ENCODE measurements at places on chromosomes 3 and 15. TPM values are rescaled to one million over a fixed set of nuclear protein-coding genes. Genes with fewer than 3 reads are reported as not detected.

Gene IL16
- total RNA-seq, result 0.22 TPM

Gene DUOXA2
- total RNA-seq, result not detected

Gene ZIC4
- not detected for total RNA-seq

Gene ECE2
- total RNA-seq, result not detected

Gene IGSF10
- total RNA-seq, result 0.33 TPM

Gene ACKR4
- total RNA-seq, result 1.5 TPM

Gene CD80
- total RNA-seq, result not detected

Gene GOLGA8G
- total RNA-seq, result not detected

Gene SAMMSON
- total RNA-seq, result 0.25 TPM

Gene ZKSCAN7
- total RNA-seq, result 7.4 TPM

Gene GADL1
- under 0.01 TPM for total RNA-seq

Gene GABRG3
- total RNA-seq, result not detected
